Transverse colon (tissue), 4 donors: ENCODE measurements at places on chromosomes 1 and 21. TPM values are rescaled to one million over a fixed set of nuclear protein-coding genes. Genes with fewer than 3 reads are reported as not detected.

- no peak for DNase-seq
- H3K27me3 ChIP-seq: peaks cover 11% of the 10 kb centered on the region
- peaks cover 3% of the 10 kb centered on the region for H3K4me1 ChIP-seq
- no peak overlapping the region for H3K4me3 ChIP-seq
- no peak overlapping the region for H3K27ac ChIP-seq
Observed at GRCh38 chr1:244100704-244101453, 49.8 kb downstream of the ZBTB18 start.

DNA sequence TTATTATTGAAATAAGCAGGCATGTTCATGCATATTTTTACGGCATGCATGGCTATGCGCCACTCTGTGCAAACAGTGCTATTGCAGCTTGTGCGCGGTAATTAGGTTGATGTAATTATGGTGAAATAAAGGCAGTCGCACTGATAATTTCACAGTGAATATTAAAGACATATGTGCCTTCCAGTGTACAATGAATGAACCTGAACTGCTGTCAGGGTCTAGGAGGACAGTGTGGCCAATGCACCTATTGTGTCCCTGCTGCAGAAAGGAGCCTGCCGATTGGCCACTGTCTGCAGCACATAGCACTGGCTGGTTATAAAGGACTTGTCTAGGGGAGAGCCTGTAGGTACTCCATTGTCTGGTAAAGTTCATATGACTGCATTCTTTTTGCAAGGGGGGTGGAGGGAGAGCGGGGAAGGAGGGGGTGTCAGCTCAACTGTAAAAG is 340.4 kb downstream of the USP25 start:
- H3K4me3 ChIP-seq: no peak overlapping the region
- DNase-seq: no peak
- H3K27me3 ChIP-seq: no peaks in the 10 kb centered on the region
- no peaks in the 10 kb centered on the region for H3K36me3 ChIP-seq

Gene SYDE2
- 16.4 TPM for total RNA-seq

DNA sequence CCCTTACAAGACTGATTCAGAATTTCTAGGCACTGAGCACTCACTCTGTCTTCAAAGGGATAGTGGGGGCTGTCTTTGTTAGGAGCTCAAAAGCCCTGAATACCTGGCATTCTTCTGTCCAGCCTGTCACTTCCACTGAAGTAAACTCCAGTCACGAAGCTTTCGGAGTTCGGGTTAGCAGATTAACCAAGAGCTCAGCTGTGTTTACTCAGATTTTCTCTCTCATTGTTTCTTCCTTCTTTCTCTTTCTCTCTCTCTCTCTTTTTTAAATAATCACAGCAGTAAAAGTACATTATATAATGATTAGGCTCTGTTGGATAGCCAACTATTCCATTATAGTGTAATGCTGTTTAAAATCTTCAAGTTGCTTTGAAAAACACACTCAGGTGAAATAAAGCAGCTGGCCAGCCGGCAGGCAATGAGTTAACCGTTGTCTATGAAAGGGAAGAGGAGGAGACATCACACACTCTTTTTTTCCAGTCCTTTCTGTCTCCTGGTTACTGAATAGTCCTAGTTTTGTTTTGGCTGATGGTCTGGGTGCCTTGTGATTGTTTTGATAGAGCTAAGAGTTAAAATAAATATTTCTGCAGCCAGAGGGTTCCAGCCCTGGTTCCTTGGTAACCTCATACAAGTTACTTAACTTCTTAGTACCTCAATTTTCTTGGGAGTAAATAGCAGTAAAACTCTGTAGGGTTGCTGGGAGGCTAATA is 89.8 kb downstream of the ADSS2 start:
- no peak for DNase-seq
- peak overlapping the region; percentile 61 for H3K27ac ChIP-seq
- no peaks in the 10 kb centered on the region for H3K36me3 ChIP-seq
- peaks cover 3% of the 10 kb centered on the region for H3K4me1 ChIP-seq

Gene ATF6
- 45.8 TPM for total RNA-seq

GRCh38 chr1:4090976-4091660 is 191.0 kb upstream of the C1orf174 start:
- H3K27me3 ChIP-seq: no peaks in the 10 kb centered on the region
- H3K4me3 ChIP-seq: no peak overlapping the region
- no peak for DNase-seq
- H3K4me1 ChIP-seq: no peaks in the 10 kb centered on the region
- no peak overlapping the region for H3K27ac ChIP-seq

GRCh38 chr1:25927521-25928265 is 21.5 kb upstream of the STMN1 start:
- no peaks in the 10 kb centered on the region for H3K36me3 ChIP-seq
- no peak for DNase-seq
- peaks cover 10% of the 10 kb centered on the region for H3K27me3 ChIP-seq
- H3K4me3 ChIP-seq: no peak overlapping the region

DNA sequence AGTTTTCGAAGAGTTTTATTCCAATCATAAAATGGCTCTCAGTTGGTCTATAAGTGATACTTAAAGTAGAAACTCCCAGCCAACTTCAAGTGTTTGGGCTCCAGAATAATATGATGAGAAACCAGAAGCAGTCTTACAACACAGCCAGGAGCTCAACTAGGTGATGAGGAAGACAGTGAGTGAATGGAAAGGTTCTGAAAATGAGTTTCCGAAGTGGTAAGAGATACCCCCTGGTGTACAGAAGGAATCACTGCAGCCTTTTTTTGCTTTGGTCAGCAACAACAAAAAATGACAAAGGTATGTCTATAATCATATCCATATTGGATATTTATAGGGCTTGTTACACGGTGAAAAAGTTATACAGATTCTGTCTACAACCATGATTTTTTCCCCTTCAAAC is 16.5 kb downstream of the KRTAP19-1 start:
- no peak overlapping the region for H3K27ac ChIP-seq
- DNase-seq: no peak
- H3K4me3 ChIP-seq: no peak overlapping the region
- no peaks in the 10 kb centered on the region for H3K36me3 ChIP-seq
- H3K27me3 ChIP-seq: no peaks in the 10 kb centered on the region

Gene NUP210L
- not detected for total RNA-seq

DNA sequence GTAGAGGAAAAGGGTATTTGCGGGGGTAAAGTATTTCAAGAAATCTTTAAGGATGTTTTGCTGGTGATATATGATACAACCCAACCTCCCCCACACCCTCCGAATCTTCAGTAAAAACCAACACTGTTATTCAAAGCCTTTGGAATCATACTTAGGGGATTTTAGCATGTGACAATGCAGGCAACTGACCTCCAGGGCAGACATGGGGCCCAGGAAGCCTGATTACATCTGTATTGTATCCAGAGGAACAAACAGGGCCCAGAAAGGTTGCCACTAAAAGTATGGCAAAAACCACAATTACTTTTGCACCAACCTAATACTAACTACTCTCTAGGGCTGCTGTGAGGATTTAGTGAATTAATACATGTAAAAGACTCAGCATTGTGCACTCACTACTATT is 43.9 kb upstream of the CNN3 start:
- peak overlapping the region; percentile 38 for H3K27ac ChIP-seq
- H3K36me3 ChIP-seq: no peaks in the 10 kb centered on the region
- peaks cover 3% of the 10 kb centered on the region for H3K4me1 ChIP-seq
- DNase-seq: no peak
- no peaks in the 10 kb centered on the region for H3K27me3 ChIP-seq
- H3K4me3 ChIP-seq: no peak overlapping the region

Gene HHIPL2
- 0.32 TPM for total RNA-seq

DNA sequence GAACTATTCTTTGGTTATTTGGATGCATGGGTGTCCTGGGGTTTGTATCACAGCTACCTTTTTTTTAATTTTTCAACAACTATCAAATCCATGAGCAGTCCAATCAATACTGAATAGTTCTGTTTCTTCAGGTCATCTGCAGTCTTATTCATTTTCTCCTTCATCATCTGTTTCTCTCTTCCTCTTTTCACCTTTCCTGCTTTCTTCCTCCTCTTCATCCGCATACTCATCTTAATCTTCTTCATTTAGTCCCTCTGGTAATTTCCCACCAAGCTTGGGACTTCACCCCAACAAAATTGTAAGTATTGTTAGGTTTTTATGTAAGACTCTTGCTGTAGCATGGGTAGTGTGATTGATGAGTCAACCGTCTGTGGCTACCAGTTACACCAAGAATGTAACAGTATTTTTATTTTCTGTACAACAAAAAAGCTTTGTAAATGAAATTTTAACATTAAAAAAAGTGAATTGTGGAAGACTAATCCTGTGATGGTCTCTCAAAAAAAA is 184.1 kb upstream of the RNPC3 start:
- no peaks in the 10 kb centered on the region for H3K36me3 ChIP-seq
- DNase-seq: no peak
- no peak overlapping the region for H3K27ac ChIP-seq
- H3K4me1 ChIP-seq: no peaks in the 10 kb centered on the region
- no peaks in the 10 kb centered on the region for H3K27me3 ChIP-seq
- H3K4me3 ChIP-seq: no peak overlapping the region

DNA sequence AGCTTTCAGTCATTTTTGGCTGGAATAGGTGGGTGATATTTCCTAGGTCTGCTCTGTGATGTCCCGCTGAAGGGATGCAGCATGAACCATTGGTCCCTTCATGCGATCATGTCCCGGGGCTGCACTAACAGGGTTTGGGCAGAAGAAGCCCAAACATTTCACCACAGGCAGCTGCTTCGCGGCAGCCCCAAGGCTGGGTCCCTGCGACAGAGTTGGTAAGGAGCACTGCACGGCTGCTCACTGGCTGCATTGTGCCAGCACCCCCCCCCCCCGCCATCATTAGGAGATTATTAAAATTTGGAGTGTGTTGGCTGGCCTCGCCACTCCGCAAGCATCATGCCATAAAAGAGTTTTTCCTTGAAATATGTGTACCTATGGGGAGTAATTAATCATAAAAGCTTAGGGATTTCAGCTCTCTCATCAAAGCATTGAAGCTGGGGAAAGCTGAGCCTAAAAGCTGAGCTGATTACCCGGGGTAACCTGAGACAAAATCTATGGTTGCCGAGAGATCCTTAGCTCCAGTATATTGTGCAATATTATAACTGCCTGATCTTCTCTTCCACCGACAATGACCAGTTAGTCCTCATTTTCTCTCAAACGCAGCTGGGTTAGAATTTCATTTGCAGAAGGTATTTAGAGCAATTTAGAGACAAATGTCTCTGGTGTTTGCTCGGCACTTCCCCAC is 62.5 kb downstream of the PEX14 start:
- H3K4me1 ChIP-seq: peaks cover 12% of the 10 kb centered on the region
- H3K27ac ChIP-seq: no peak overlapping the region
- no peak for DNase-seq
- H3K27me3 ChIP-seq: no peaks in the 10 kb centered on the region
- H3K36me3 ChIP-seq: no peaks in the 10 kb centered on the region

Gene NT5C1A
- not detected for total RNA-seq

Gene TESK2
- total RNA-seq: 15.7 TPM

Gene MXRA8
- total RNA-seq: 145 TPM

DNA sequence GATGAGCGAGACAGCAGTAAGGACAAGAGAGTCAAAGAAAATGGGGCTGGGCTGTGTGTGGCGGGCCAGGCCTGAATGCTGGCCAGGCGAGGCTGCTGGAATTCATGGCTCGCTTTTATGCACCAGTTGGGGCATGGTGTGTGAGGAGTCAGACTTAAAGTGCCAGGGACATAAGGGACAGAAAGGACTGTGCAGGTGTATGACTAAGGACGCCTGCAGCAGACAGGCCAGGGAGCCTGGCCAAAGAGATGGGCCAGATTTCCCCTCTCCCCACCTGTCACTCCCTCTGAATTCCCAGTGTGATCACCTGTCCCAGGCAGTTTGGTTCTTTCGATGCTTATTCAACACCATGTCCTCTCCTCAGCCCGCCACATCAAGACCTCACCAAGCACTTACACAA is 16.9 kb upstream of the SMIM12 start:
- DNase-seq: no peak
- peaks cover 94% of the 10 kb centered on the region for H3K27me3 ChIP-seq
- H3K4me1 ChIP-seq: no peaks in the 10 kb centered on the region
- H3K4me3 ChIP-seq: no peak overlapping the region

GRCh38 chr1:67785847-67786753 is 47.2 kb downstream of the GNG12 start:
- H3K4me1 ChIP-seq: no peaks in the 10 kb centered on the region
- no peaks in the 10 kb centered on the region for H3K27me3 ChIP-seq
- H3K36me3 ChIP-seq: no peaks in the 10 kb centered on the region
- no peak overlapping the region for H3K4me3 ChIP-seq
- DNase-seq: no peak
- no peak overlapping the region for H3K27ac ChIP-seq

Gene DNAJC28
- not detected for total RNA-seq

Gene GSTM1
- total RNA-seq: 18.1 TPM

DNA sequence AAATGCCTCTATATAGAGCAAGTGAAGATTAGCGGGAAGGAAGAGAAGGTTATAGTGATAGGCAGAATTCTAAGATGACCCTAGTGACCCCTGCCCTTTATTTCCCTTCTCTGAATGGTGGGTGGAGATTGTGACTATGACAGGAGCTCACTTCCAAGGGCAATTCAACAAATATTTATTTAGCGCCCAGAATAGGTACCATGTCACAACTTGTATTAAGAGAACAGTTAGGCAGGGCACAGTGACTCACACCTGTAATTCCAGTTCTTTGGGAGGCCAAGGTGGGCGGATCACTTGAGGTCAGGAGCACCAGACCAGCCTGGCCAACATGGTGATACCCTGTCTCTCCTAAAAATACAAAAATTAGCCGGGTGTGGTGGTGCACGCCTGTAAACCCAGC is 236.0 kb upstream of the POGK start:
- no peaks in the 10 kb centered on the region for H3K4me1 ChIP-seq
- H3K4me3 ChIP-seq: no peak overlapping the region
- DNase-seq: no peak
- H3K27me3 ChIP-seq: no peaks in the 10 kb centered on the region
- no peak overlapping the region for H3K27ac ChIP-seq

Gene TPRG1L
- 62.6 TPM for total RNA-seq

DNA sequence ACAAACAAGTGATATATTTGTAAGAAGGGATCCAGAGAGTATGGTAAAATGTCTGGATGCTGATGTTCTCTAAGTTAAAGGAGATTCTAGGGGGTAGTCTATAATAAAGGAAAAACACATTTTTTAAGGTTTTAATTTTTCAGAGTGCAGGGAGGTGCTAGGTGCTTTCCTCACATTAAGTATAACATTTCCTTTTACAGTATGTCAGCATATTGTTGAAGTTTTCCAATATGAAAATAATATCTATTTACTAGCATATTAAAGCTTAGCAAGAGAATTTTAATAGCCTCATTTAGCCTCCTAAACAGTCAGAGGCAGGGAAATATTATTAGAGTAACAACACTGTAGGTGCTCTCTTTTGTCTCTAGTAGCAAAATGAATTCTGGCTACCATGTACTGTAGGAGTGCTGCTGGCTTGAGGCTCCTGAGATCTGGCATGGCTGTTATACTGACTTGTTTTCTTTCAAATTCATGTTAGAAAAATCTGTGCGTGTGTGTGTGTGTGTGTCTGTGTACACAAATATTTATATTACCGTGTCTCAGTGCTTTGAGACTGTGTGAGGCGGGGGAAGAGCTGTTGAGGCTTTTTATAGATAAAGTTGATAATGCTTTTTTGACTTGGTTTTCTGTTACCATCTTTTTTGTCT is 71.0 kb downstream of the POU2F1 start:
- H3K27me3 ChIP-seq: no peaks in the 10 kb centered on the region
- H3K36me3 ChIP-seq: no peaks in the 10 kb centered on the region
- H3K4me3 ChIP-seq: no peak overlapping the region
- peaks cover 41% of the 10 kb centered on the region for H3K4me1 ChIP-seq

Gene TAGLN2
- total RNA-seq: 235 TPM

Gene LAMC2
- total RNA-seq: 22.4 TPM

Gene SYTL1
- 6.8 TPM for total RNA-seq
